Coronary artery (tissue), 2 donors: ENCODE measurements at places on chromosomes 7 and 10.

DNA sequence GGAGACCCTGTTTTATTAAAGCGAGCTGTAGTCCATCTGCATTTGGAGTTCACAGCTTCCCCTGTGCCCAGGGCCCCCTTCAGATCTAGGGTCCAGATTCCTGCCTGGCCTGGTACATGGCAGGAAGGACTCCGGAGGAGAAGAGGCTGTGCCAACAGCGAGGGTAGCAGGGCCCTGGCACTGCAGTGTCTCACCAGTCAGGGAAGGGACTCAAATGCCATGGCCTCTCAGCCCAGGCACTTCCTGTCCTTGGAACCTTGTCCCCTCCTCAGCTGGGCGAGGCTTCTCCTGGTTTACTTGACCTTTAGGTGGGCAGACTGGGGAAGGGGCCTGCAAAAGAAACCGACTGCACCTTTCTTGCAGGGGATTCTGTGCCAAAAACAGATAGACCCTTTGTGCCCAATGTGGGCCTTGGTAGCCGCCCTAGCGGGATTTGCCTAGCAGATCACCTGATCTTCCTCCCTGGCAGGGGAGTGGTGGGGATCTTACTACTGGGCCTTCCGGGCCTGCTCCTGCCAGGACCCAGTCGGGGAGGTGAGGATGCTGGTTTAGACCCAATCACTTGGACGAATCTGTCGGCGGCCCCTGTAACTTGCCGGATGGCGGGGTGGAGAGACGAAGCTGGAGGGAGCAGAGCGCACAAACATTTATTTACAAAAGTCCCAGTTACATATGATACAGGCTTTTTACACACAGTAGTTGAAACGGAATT, 161.9 kb downstream of the RNF216 start:
- no peak for DNase-seq

DNA sequence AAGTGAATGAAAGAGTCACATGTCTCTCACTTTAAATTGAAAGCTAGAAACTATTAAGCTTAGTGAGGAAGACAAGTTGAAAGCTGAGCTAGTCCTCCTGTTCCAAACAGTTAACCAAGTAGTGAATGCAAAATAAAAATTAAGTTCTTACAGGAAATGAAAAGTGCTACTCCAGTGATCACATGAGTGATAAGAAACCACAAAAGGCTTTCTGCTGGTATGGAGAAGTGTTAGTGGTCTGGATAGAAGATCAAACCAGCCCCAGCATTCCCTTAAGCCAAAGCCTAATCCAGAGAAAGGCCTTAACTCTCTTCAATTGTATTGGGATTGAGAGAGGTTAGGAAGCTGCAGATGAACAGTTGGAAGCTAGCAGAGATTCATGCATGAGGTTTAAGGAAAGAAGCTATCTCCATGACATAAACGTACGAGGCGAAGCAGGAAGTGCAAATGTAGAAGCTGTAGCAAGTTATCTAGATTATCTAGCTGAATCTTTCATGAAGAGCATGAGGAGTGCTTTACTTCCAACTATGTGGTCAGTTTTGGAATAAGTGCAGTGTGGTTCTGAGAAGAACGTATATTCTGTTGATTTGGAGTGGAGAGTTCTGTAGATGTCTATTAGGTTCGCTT, 261.6 kb downstream of the MDFIC start:
- no peak for DNase-seq

- DNase-seq, result no peak
Measured at GRCh38 chr10:14608381-14609001, 166.2 kb downstream of the FAM107B start.

DNA sequence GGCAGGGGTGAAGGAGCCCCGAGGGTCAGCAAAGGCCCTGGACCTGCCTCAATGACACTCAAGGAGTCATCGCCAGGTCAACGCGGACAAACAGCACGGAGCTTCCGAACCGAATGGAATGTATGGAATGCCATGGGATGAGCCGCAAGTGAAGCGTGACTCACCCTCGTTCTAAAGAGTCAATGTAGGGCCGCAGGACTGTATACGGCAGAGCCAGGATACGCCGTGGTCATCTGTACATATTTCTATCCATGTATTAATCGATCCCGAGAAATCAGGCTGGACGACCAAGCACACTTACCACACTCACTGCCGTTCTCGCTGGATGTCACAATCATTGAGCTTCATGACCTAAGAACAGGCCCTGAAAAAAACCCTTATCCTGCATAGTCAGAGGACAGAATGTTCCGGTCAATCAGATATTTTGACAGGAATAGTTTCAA, 4.3 kb downstream of the SNX8 start:
- DNase-seq, result no peak

GRCh38 chr7:22060197-22060596, 114.5 kb upstream of the CDCA7L start:
- DNase-seq, result no peak

- no peak for DNase-seq
Measured at GRCh38 chr10:59047180-59047579, 129.3 kb upstream of the PHYHIPL start.

DNA sequence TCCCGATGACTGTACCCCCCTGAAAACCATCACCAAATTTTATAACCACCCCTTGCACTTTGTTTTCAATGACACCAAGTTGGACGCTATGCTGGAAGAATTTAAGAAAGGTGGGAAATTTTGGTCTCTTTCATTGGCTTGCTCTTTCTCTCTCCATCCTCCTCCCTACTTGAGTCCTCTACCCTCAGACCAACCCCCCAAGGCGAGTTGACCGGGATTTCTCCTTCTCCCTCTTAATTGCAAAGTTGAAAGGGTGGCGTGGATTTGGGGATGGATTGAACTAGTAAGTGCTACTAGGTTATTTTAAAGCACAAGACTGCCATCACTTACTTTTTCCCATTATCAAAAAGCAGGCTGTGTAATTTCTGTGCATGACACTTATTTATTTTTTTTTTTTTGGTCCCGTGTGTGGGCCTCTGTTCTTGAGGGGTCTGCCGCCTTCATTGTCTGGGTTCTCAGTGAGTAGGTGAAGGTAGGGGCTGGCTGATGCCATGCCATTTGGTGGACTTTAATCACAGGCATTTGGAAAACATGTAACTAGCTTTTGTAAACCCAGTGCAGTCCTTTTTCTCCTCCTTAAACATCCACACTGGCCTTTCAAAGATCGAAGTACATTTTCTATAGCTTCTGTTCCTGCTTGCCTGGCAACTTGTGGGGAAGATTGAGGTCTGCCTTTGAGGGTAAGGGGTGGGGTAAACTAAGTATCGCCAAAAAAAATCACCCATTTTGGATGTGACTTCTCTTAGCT, 2.1 kb downstream of the CNNM2 start:
- no peak for DNase-seq

DNA sequence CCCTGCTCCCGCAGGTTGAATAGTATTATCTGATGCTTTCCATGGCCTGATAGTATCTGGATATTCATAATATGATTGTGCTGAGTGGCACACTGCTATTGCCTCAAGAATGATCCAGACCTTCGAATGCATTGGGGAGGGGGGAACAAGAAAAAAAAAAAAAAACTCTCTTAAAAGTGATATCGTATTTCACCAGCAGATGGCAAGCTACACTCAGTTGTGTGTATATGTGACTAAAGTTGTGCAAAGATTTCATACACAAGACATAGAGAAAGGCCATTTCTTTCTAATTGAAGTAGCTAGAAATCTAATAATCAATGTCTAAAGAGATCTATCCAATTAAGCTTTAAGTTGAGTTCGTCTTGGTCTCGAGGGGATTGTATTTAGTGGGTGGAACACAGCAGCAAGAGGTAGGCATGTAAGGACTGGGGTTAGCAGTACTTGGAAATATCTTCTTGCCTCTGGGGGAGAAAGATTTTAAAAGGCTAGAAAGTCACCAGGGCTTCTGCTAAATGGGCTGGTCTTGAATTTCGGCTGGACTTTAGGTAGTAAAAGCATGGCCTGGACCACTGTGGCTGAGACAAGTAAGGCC, 15.3 kb downstream of the SFRP4 start:
- no peak for DNase-seq

DNA sequence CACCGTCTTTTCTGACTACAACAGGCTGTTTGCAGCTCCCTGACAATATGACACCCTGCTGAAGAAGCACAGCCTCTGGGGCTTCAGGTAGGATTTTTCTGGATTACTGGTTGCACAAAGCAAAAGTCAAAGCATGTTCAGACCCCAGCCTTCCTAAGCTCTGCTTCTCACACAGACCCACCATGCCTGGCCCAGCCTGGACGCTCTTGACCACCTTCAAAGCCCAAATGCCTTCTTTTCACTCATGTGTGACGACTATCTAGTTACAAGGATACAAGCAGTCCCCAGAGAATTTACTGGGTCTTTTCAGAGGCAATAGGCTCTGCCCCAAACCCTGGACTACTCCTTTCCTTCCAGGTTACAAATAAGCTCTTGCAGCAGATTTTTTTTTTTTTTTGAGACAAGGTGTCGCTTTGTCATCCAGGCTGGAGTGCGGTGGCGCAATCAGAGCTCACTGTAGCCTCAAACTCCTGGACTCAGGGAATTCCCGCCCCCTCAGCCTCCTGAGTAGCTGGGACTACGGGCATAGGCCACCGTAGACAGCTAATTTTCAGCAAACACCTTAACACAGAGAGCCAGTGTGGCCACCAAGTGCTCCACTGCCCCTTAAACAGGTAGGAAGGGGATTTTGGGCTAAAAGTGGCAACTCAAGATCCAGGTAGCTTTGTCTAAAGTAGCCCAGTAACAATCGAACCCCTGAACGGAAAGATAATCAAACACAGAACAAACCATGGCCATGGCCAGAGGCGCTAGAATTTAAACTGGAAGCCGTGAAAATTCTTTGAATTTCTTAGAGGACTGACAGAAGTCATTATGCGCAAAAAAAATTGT, 16.2 kb downstream of the SVIL start:
- DNase-seq, result no peak

DNA sequence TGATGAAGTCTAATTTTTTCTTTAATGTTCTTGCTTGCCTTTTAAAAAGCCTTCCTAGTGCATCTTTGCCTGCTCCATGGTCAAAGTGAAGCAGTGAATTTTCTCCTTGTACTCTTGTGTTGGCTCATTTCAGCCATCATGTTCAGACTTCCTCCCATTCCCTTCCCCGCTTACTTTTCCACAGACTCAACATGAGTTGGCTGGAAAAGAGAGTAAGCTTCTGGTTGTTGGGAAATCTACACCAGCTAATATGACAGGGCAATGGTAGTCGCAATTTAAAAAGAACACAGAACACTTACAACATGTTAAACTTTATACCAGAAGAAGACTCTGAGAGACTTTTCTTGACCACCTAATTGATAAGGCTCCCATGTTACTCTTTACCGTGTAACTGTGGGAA, 24.3 kb upstream of the PDK4 start:
- no peak for DNase-seq

GRCh38 chr10:93346108-93346507, 136.0 kb downstream of the MYOF start:
- no peak for DNase-seq

GRCh38 chr10:109454691-109455090, 468.6 kb downstream of the XPNPEP1 start:
- no peak for DNase-seq

GRCh38 chr10:71083716-71083975, 128.7 kb upstream of the UNC5B start:
- peak; percentile 14 for DNase-seq

- DNase-seq, result no peak
Measured at GRCh38 chr10:116444527-116445142, 17.0 kb downstream of the PNLIPRP3 start.

GRCh38 chr7:27064661-27065060, 31.1 kb downstream of the HOXA1 start:
- no peak for DNase-seq

GRCh38 chr7:91880016-91880412, 488 bp downstream of the MTERF1 start:
- DNase-seq, result no peak

- DNase-seq, result no peak
Measured at GRCh38 chr7:94580601-94581000, 71.0 kb downstream of the CASD1 start.

DNA sequence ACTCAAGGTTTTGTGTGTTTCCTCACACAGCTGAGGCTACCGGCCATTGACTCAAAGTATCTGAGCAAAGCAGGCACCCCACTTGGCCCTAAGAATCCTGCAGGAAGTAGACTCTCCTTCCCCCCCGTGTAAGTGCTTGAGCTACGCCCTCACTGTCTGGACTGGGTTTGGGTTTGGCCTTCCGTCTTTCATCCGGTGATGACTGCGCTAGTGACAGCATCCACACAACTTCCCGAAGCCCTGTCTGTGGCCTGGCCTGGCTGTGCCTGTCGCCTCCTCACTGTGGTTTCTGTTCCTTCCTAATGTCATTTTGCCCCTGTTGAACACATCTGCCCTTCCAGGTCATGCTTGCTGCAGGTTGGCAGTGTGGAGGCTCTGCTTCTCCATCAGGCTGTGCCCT, 14.5 kb downstream of the C7orf57 start:
- DNase-seq, result no peak

DNA sequence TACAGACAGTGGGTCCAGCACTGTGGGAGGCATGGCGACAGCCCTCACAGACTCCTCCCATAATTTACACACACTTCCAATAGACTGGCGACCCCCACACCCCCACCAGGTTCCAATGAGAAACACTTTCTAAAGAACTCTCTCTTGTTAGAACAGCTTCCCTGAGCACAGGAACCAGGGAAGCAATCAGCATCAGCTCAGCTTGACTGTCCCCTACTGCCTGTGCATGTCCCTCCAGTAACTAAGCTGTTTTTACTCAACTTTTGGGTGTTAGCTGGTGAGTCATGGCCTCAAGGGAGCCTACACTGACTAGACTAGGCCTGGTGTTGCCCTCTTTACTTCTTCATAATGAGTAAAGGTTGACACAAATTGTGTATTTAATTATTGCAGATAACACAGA, 32.6 kb upstream of the HERPUD2 start:
- DNase-seq, result no peak

- DNase-seq, result peak; percentile 31
Measured at GRCh38 chr7:44293561-44294324, 31.7 kb downstream of the CAMK2B start.

- DNase-seq, result no peak
Measured at GRCh38 chr10:82865366-82865765, 990.4 kb downstream of the NRG3 start.

DNA sequence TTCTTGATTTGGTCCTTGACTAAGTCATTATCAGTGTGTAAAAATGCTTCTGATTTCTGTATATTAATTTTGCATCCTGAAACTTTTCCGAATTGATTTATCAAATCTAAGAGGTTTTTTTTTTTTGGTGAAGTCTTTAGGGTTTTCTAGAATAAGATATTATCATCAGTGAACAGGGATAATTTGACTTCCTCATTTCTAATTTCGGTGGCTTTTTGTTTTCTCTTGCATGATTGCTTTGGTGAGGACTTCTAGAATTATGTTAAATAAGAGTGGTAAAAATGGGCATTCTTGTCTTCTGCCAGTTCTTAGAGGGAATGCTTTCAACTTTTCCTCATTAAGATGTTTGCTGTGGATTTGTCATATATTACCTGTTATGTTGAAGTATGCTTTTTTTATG, 170.5 kb downstream of the CCDC7 start:
- DNase-seq, result no peak
